ENCODE measurements at places on chromosomes 3 and 15.

GRCh38 chr3:133871368-133872090 is 24.2 kb downstream of the RAB6B start:
- DNase-seq = no peak

- no peak for DNase-seq
Measured at GRCh38 chr3:128229106-128229857, 76.0 kb downstream of the EEFSEC start.

GRCh38 chr3:149577801-149578200 is 80.0 kb downstream of the WWTR1 start:
- DNase-seq = no peak

- no peak for DNase-seq
Measured at GRCh38 chr15:56227780-56228179, 15.9 kb downstream of the RFX7 start.

DNA sequence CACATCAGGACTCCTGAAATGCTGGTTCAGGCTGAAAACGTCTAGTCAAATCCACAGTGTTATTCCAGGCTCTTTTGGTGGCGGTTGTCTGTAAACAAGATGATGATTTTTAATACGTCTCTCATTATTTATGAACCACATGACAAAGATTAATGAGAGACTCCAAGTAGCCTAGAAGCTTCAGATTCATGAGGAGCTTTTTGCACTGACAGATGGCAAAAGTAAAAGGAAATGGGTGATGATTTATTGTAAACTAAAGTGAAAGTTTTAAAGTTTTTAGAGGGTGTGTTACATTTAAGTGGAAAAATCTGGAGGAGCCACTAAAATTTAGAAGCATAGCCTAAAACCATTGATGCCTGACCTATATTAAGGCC is 77.0 kb downstream of the BBX start:
- no peak for DNase-seq

GRCh38 chr3:31724651-31725050 is 191.9 kb downstream of the STT3B start:
- no peak for DNase-seq

DNA sequence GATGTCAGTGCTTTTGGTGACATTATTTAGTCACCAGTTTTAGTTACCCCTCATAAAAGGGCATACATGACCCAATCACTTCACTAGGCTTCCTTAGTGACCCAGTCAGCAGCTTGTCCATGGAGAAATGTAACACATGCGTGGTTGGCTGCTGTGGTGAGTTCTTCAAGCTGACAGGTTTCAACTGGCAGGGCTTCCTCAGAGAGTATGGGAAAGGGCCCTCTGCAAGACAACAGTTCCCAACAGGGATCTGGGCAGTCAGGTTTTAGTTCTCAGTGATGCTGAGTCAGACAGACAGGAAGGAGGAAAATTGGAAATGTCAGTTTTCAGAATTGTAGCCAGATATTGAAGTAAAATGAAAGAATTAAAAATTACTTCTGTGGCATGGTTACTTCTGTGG is 282.5 kb downstream of the TBL1XR1 start:
- DNase-seq = no peak

GRCh38 chr3:66487465-66487864 is 13.4 kb downstream of the LRIG1 start:
- DNase-seq = no peak

GRCh38 chr3:99960123-99960878 is 142.6 kb downstream of the CMSS1 start:
- DNase-seq = no peak

- no peak for DNase-seq
Measured at GRCh38 chr3:156017352-156018030, 102.9 kb upstream of the KCNAB1 start.

- DNase-seq = no peak
Measured at GRCh38 chr3:3531476-3531875, 267.8 kb upstream of the LRRN1 start.

GRCh38 chr3:154023148-154023547 is 98.0 kb upstream of the ARHGEF26 start:
- DNase-seq = no peak

DNA sequence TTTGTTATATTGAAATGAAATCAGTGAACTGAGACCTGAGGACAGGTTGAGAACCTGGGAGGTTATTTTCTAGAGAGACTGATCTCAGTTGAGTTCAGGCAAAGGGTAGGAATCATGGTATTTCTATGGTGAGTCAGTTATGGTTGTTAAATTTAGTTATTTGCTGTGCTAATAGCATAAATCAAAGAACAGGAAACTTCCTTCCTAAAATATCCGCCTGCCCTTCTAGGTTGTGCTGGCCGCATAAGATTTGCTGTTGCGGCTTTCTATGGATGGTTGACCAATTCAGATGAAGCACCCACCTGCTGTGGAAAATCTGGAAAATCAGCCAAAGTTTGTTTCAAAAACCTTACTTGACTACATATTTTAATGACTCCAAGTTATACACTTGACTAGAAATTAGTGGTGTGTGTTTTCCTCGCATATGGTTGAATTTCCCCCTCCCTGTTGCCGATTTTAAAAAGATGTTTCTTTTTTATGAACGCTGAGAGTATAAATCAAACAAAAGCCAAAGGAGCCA is 52.6 kb downstream of the PLCL2 start:
- DNase-seq = peak; percentile 24

DNA sequence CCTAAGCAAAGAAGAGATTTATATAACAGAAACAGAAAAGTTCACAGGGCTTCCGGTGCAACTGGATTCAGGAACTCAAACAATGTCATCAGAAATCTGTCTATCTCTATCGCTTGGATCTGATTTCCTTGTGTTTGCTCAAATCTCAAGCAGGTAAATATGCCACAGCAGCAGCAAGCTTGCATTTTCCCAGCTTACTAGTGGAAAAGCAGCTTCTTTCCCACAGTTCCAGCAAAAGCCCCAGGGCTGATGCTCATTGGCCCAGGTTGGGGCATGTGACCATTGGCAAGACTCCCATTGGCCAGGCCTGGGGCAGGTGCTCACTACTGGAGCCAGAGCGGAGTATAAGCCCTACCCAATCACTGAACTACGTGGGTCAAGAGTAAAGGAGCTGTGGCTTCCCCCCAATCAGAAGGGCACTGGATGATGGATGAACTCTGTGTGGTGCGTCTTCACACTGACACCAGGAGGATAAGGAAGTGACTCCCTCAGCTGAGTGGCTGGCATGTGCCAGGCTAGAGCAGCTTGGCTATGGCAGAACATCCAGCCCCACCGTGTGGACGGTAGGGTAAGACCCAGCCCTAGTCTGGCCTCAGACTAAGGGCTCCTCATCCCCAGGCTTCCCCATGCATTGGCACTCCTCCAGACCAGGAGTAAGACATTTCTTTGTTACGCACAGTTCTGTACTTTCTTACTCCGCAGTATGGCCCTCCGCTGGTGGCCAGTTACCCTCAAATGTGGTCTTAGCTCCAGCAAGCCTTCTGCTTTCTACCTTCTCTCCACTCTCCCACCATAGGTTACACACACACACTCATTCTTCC is 13.1 kb upstream of the VIPR1 start:
- no peak for DNase-seq

DNA sequence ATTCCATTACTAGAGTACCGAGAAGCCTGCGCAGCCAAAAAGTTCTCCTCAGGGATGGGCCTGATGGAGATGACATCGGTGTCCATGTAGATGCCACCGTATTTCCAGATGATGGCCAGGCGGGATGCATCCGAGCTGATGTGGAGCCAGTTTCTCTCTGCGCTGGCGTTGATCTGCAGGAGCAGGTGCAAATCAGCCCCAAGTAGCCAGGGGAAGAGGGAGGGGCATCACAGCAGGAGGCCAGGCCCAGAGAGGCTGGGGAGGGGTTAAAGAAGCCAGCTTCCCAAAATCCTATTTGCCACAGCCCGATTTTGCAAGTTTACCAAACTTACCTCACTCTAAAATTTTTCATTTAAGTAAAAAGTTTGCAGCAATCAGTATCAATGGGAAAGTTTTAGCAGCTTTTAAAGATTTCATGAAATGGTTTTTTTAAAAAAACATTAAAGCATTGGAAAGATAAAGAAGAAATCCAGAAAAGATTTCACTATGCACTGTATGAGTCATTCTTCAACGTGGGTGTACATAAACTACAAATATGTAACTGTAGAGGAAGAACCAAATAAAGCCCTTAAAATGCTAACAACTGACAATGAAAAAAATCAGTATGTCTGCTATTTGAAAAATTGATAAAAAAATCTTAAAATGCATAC is 7.4 kb downstream of the A4GNT start:
- peak; percentile 76 for DNase-seq

DNA sequence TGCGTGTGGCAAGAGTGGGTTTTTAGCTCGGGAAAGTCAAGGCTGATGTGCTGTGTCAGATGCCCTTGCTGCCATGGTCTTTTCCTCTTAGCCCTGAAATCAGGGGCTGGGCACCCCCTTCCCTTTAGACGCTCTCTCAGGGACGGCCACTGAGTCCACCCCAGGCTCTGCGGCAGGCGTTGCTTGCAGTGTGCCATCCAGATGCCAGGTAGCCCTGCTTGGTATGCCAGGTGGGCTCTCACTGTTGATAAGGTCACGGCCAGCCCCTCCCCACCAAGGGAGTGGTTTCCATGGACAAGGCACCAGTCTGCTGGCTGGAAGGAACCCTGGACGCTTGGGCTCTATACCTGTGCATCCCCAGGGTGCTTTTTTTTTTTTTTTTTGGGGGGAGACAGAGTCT is 24.6 kb downstream of the FGD5 start:
- DNase-seq = no peak

- no peak for DNase-seq
Measured at GRCh38 chr15:85044894-85045293, 63.2 kb downstream of the PDE8A start.

DNA sequence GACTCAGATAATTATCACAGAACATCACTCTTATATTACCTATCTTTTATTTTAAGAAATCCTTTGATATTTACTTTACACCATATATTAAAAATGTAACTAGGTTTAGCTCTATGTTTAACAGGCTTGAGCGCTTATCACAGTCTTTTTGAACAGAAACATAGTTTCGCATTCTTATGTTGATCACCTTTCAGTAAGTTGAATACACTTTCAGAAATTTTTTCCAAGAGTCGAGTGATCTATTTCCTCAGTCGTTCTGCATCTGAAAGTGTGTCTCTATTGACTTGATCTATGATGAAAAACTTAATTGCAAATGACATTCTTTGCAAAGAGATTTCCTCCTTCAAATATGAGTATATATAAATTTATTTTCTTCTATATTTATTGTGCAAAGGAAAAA is 516.6 kb upstream of the KCNMB2 start:
- no peak for DNase-seq

GRCh38 chr3:4614927-4615326 is 121.8 kb downstream of the ITPR1 start:
- no peak for DNase-seq

DNA sequence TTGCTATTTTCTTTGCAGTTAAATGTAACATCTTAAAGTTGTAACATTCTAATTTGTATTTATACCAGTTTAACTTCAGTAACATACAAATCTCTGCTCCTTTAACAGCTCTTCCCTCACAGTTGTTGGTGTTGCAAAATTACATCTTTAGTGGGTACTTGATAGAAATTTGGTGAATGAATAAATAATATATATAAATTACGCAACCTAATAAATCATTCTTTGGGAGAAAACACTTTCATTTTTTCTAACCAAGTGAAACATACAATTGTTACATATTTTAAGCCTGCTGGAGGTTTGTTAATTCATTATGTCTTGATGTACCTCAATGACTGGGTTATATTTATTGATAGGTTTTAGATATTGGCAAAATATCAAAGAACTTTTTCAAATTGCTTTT is 118.8 kb downstream of the PLD1 start:
- DNase-seq = no peak

DNA sequence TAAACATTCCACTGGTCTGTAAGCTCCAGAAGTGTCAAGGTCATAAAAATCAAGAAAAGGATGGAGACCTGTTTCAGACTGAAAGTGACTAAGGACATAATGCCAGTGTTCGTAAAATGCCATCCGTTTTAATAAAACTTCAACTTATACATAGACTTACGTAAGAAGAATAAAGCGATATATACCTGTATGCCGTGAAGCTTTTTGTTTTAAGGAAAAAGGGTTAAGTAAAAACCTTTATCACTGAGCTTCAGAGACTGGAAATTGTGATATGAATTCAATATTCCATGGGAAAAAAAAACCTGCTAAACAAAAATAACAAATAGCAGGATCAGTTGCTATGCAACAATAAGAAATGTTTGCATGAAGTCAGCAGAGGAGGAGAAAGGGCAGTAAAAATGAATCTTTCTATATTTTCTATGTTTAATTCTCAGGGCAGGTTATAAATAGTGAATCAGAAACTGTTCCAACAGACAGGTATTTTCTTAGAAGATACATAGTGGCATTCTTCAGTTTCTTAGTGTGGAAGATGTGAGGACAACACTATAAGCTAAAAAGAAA is 42.5 kb downstream of the CHSY1 start:
- DNase-seq = no peak

- DNase-seq = peak; percentile 57
Measured at GRCh38 chr3:59876533-59877062, 826.8 kb upstream of the CFAP20DC start.

- DNase-seq = no peak
Measured at GRCh38 chr15:36996538-36997181, 103.7 kb downstream of the MEIS2 start.

DNA sequence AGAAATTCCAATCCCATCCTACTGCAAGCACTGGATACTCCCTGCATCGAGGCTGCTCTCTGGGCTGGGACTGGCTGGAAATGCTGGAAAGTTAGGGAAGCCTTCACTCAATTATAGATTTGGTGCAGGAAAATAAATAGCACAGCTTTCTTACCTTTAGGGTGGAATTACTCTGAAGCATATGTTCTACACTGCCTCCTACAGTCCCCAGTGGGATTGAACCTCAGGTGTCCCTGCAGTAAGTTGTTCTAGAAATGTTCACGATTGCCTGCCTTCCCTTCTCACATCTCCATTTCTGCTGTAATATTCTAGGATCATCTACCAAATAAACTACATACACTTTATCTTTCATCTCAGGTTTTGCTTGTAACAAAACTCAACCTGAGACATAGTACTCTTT is 536.7 kb upstream of the LMCD1 start:
- DNase-seq = no peak

DNA sequence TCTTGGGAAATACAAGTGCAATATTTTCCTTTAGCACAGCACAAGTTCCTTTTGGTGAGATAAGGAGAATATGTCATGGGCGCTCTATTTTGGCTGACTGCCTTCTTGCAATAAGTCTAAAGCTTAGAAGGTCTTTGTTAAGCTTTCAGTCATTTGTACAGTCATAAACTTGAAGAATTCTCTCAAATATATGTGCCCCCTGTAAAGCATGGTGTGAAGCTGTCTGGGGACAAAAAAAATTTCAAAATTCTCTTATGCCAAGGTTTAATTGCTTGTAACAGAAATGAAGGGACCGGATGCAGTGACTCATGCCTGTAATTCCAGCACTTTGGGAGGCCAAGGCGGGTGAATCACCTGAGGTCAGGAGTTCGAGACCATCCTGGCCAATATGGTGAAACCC is 21.7 kb upstream of the ARID3B start:
- DNase-seq = no peak

All from suppressor macrophage (primary cell).